ENCODE measurements at places on chromosomes 5 and 9. TPM values are rescaled to one million over a fixed set of nuclear protein-coding genes. Genes with fewer than 3 reads are reported as not detected.

- no peak for DNase-seq
These were observed 23.6 kb downstream of the ATG10 start for GRCh38 chr5:81995407-81995806.

DNA sequence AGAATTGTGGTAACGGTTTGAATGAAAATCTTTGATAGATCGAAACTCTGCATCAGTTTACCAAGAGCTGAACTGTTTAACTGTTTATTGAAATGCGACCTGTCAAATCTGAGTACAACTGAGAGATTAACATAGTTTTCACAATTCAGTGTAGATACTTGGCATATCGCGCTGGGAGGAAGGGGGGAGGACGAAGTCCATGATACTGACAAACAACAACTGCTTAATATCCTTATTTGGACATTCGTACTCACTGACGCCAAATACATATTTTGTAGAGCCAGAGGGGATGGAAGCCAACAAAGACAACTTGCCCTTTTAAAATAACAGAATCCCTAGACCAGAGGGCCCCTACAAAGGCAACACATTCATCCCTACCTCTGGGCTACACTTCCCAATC, 93.2 kb downstream of the GLIS3 start:
- DNase-seq, result no peak

SLC46A2 gene
- not detected for polyA plus RNA-seq

DNA sequence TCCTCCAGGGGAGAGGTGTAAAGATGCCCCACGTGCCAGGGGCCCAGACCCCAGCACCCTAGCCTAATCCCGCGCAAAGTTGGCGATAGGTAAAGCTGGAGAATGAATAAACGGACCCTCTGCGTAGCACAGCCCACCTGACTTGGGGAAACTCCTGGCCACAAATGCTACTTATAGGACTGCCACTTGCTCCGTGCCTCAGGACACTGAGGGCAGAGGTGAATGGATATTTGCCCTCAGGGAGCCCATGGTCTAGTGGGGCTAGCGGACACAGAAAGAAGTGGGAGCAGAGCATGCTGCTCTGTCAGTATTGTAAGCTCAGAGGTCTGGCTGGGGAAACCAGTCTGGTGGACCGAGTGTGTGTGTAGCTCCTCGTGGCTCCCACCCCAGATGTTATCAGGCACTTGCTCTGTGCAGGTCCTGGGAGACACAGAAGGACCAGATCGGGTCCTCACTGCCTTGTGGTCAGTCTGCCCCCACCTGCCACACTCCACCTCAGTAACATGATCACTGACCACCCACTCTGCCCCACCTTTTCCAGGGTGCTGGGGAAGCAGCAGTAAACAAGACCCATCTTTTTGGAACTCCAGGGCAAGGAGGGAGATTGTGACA, 841 bp downstream of the GRK6 start:
- DNase-seq, result no peak
